ENCODE measurements at places on chromosomes 13 and 19. TPM values are rescaled to one million over a fixed set of nuclear protein-coding genes. Genes with fewer than 3 reads are reported as not detected.
A peak's percentile ranks its signal among the peaks of the same experiment; 100 is the strongest.

DNA sequence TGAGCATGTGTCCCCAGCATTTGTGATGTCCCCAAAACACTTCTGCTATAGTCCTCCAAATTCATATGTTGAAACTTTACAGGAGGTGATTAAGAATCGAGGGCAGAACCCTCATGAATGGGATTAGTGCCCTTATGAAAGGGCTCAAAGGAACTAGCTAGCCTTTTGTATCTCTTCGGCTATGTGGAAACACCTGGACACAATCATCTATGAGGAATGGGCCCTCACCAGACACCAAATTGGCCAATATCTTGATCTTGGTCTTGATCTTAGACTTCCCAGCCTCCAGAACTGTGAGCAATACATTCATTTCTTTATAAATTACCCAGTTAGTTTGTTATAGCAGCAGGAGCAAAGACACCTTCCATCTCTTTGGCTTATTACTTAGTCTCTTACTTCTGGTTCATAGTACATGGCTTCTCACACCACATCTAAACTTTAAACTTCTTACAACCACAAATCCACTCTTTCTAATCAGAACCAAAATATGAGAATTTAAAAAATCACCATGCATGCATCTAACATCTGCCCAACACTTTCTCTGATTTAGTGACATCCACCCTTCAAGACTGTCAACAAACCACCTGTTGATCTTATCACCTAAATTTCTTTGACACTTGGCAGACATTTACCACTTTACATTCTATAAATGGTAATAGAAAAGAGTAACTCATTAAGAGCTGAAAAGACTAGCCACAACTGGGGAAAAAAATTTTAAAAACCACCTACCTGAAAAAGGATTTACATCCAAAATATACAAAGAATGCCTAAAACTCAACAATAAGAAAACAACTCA lies 6.7 kb upstream of the SERPINE3 start:
- DNase-seq: no peak

- DNase-seq: no peak
Observed at GRCh38 chr13:73532987-73533510, 474.2 kb downstream of the KLF5 start.

DNA sequence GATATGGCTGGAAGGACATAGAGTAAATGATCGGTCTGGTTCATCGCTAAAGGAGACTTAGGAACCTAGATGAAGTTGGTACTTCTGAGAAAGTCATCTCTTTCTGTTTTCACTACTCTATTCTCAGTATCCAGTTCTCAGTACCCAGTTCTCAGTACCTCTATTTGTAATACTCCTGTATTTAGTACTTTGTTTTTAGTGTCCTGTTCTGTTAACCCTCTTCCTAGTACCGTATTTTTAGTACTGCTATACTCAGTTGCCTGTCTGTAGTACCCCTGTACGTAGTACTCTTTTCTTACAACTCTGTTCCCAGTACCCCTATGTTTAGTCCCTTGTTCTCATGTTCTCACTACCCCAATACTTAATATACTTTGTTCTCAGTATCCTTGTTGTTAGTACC lies 1.2 kb downstream of the RFXAP start:
- no peak for DNase-seq

- DNase-seq: no peak
Observed at GRCh38 chr19:16379521-16380313, 55.1 kb downstream of the KLF2 start.

DNA sequence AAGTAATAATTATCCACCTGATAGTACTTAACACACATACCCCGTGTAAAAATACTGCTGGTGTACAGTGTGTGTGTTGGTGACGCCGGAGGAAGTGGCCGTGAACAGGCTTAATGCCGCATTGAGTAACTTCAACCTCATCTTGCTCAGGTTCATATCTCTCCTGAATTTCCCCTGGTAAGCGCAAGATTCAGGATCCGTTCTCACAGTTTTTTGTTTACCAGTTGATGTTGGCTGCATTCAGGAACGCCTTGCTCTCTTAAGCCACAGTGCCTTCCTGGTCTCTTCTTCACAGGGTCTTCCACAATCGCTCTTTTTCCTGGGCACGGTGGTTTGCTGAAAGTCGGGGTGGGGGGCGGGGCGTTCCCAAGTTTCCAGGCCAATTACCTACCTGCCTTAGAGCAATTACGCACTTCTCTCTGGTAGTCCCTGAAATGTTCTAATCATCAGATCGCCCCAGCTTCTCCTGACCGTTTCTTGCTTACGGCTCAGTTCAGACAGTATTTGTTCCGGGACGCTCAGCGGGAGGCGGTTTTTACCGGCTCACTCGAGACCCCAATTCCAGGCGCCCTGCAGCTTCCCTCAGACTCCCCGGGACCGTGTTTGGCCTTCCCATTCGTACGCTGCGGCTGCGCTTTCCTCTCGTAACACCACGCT lies 706 bp upstream of the DNAJC3 start:
- DNase-seq: no peak

GRCh38 chr13:27080018-27080948 lies 91.3 kb downstream of the USP12 start:
- no peak for DNase-seq

GRCh38 chr13:109883181-109884180 lies 97.1 kb upstream of the IRS2 start:
- no peak for DNase-seq

- no peak for DNase-seq
Observed at GRCh38 chr13:111011899-111012298, 97.0 kb upstream of the ANKRD10 start.

GRCh38 chr19:41606215-41606837 lies 20.5 kb downstream of the CEACAM4 start:
- DNase-seq: no peak

GRCh38 chr19:2769218-2769617 lies 13.9 kb downstream of the SGTA start:
- DNase-seq: no peak

DNA sequence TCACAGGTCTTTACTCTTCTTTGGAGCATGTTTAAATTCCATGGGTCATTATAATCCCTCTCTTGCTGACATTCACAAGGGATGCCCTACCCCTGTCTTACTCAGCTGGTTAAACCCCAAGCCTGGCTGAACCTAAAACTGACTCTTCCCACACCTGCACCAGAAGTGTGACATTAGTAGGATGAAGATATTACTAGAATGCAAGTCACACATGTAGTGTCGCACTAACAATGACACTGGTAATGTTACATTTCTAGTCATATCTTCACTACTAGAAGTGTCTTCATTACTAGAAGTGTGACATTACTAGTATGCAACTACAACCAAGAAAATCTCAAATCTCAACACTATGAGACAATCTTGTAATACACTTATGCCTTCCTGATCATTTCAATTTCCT lies 14.2 kb downstream of the ZAR1L start:
- DNase-seq: no peak

DNA sequence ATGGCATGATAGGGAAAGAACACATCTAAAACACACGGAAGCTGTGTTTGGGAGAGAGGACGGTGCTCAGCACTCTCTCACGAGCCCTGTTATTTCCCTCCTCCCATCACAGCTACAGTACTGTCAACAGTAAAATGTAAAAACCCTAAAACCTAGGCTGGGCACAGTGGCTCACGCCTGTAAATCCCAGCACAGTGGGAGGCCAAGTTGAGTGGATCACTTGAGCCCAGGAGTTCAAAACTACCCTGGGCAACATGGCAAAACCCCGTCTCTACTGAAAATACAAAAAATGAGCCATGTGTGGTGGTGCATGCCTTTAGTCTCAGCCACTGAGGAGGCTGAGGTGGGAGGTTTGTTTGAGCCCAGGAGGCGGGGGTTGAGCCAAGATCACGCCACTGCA lies 54.8 kb downstream of the FOXO1 start:
- DNase-seq: peak; percentile 7

DNA sequence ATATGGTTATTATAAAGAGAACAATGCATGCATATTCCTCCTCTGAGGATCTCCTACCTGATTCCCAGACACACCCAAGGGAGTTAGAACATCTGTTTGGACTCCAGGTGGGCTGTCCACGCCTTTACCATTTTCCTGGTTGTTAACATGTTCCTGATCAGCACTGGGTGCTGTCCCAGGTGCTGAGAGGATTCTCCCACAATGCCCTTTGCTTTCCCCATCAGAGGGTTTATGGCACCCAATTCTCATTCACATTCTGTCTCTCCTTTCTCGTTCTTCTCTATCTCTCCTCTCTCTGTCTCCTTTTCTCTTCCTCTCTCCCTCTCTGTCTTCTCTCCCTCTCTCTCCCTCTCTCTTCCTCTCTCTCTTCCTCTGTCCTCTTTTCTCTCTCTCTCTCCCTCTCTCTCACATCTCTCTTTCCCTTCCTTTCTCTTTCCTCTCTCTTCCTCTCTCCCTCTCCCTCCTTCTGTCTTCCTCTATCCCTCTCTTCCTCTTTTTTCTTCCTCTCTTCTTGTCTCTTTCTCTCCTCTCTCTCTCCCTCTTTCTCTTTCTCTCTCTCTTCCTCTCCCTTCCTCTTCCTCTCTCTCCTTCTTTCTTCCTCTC lies 3.3 kb upstream of the RDH13 start:
- no peak for DNase-seq

DNA sequence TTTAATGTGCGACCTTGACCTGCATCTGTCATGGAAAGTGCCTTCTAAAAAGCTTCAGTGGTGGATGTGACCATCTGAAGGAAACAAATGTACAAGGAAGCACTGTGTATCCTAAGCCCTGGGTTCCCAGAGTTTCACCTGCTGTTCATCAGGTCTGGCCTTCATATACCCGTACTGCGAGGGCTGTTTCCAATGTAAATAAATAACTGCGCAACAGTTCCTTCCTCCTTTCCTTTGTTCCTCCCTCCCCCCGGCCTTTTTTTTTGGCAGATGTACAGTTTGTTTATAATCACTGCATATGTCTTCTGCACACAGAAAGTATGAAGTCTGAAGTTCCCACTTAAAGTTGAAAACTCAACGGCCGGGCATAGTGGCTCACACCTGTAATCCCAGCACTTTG lies 5.2 kb downstream of the FAAP24 start:
- no peak for DNase-seq

GRCh38 chr19:48962849-48963165 lies 2.3 kb upstream of the FTL start:
- no peak for DNase-seq

DNA sequence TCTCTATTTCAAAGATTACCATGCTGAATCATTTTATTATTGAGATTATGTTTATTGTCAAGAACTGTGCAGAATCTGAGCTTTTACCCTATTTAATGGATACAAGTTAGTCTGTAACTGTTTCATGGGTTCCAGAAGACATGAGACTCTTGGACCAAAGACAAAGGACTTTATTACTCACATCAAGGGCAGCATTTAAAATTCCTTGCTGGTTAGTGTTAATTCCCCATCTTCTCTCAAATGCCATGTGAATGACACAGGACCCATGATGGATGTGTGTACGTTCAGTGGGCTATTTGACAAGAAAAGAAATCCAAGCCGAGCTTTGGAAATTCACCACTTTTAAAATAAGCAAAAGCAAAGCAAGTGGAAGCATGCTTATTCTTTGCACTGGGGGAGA lies 139.9 kb downstream of the PCDH20 start:
- DNase-seq: no peak

DNA sequence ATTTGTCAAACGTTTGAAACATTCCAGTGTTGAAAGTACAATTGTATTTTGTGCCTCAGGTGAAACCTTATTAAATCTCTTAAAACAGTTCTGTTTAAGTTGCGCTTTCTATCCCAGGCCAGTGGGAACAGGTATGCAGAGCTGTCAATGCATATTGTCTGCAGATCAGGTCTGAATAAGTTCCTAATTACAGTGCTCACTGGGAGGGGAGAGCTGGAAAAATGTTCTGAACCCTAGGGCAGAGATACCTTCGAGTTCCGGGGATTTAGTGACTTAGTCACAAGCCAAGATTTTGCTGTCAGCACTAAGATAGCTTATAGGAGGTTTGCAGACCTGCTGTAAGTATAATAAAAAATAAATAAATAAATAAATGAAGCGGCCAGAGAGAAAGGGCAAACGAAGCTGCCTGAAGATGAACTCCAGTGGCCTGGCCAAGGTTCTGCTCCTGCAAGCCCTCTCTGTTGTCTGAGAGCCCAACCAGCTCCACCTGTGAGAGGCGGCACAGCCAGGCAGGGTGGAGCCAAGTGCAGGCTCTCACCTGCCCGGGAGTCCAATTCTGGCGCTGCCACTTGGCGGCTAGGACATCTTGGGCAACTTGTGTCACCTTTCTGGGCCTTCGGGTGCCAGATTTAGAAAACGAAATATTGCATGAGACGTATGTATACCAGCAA lies 97.9 kb upstream of the SLC7A1 start:
- no peak for DNase-seq

DNA sequence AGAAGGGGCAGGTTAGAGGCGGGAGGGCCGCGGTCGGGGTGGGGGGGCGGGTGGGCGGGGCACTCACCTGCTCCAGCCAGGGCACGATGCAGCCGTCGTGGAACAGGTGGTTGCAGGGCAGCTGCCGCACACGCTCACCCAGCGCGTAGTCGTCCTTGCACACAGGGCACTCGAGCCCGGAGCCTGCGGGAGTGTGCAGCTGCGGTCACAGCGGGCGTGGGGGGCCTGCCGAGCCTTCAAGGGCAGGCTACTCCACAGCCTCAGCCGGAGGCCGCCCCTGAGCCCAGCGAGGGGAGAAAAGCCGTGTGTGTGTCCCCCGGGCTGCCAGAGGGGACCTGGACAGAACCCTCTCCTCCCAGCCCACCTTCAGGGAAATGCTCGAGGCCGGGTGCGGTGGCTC lies 8.6 kb downstream of the FGF22 start:
- DNase-seq: no peak

DNA sequence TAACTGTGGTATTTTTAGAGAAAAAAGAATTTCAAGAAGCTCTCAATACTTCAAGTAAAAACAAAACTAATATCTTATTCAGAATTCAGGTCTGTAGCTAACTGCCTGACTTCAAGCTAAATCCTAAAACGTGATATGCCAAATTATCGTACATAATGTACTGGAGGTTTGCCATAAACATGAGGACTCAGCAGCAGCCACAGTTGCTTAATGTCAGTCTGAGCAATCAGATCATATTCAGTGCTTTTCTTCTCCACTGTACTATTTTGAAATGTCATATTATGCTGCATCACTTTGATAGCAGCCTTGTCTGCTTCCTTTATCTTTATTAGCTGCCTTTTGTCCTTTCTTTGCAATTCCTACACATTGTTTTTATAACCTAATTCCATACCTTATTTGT lies 265.1 kb upstream of the EDNRB start:
- no peak for DNase-seq

DNA sequence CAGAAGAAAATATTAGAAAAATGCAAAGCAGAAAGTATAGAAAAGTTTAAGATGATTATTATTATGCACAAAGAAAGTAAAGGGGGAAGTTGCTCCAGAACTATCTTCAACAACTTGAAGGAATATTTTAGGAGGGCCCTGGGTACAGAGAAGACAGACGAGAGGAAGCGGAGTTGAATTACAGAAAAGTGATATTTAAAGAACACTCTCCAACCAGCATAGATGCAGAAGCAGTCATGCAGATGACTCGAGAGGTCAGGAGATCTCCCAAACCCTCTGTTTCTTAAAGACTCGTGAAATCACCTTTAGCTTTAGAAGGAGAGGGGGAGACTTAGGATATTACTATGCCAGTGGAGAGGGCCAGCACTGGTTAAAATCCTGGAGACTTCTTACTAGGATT lies 8.5 kb upstream of the SHISA2 start:
- DNase-seq: no peak

The TPTE2 gene
- 0.29 TPM for total RNA-seq

The CRX gene
- not detected for total RNA-seq

The ZSWIM4 gene
- 5.3 TPM for total RNA-seq

The KIR3DL1 gene
- not detected for total RNA-seq

The ABCC4 gene
- 5.0 TPM for total RNA-seq

The ZNF471 gene
- 8.6 TPM for total RNA-seq

The NKG7 gene
- not detected for total RNA-seq

The APOC4 gene
- total RNA-seq: not detected

Data from esophagus muscularis mucosa (tissue), 4 donors.